MCF 10A (cell line): ENCODE measurements at places on chromosomes 6 and 20.

DNA sequence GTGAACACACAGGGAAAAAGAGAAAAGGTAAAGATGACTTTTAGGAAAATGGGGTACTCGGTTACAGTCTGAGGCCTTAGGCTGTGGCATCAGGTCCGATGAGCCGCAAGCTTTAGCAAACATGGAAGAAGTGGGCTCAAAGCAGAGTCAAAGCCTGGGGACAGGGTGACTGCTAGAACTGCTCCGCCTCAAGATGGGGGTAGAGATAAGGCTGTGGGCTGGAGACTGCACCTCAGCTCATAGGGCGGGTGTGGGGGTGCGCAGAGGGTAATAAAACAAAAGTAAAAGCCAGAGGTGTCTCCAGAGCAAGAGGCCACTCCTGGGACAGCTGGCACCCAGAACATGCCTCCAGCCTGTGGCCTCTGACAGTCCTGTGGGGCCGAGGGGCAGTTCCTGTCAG is 21.3 kb upstream of the SYNDIG1 start:
- DNase-seq = no peak

DNA sequence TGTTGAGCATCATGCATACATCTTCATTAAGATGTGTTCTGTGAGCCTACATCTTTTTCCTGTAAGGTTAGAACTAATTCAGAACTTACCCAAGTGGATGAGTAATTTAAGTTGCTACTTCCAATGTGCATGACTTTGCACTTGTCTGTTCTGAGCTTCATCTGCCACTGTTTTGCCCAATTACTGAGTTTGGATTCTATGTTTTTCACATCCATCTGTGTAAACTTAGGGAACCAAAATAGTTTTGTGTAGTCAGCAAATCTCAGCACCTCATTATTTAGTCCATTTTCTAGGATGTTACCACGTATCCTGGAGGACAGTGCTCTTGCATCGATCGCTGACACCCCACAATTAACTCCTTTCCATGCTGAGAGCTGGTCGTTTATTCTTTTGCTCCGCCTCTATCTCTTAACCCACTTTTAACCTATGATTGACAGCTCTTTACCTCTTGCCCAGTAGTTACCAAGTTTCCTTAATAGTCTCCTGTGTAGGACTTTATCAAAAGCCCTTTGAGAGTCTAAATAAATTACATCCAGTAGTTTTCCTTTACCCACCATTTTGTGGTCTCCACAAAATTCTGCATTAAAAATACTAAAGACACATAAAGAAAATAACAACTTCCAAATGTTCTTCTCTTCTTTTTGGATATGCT is 44.2 kb upstream of the CITED2 start:
- no peak for DNase-seq

- peak; percentile 86 for DNase-seq
Observed at GRCh38 chr6:26216886-26217713, 129.9 kb downstream of the HFE start.

DNA sequence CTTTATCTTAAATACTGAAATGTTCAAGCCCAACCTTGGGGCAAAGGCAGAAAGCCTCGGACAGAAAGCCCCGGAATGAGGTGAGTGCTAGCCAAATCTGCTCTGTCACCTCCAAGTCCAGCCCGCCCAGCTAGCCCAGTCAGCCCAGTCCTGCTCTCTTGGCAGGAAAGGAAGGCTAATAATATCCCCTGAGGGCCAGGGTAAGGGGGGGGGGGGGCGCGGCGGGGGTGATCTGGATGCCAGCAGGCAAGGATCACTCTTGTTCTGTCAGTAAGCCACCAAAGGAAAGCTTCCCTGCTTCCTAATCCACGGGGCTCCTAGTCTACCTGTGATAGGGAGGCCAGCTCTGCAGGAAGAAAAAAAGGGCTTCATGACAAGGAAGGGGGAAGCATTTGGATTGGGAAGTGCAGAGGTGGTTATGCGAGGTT is 1.1 kb downstream of the NDRG3 start:
- DNase-seq = peak; percentile 34

- DNase-seq = no peak
Observed at GRCh38 chr6:118514689-118515088, 33.4 kb upstream of the PLN start.

DNA sequence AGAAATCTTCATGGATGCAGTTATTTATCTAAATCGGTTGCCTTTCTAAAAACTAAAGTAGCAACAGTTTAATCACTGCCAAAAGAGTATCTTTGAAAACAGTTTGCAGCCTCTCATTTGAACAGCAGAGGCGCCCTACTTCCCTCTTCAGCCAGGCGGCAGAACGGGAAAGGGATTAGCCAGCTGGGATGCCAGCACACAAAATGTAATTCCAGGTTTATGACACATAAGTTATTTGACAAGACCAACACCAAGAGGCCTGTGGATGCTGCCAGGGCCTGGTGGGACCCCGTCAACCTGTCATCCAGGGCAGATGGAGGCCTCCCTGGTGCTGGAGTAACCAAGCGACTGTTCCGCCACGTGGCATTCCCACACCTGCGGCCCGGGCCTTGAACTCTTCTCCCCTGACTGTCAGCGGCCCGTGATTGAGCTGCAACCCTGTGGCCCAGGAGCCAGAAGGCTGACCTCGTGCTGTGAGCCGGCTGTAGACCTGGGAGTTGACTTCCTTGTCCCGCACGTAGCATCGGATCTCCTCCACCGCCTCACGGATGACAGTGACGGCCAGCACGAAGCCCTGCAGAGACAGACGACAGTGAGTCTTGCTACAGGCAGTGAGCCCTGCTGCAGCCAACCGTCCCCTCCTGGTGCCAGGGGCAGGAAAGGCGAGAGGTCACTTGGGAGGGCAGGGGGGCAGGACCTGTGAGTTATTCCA is 55.5 kb downstream of the ATP9A start:
- peak; percentile 23 for DNase-seq
